Activated naive CD4-positive, alpha-beta T cell treated with anti-CD3 and anti-CD28 coated beads, Interleukin-2, amount 50 U/mL, for 16 hours (primary cell): ENCODE measurements at places on chromosomes 7 and 10.

DNA sequence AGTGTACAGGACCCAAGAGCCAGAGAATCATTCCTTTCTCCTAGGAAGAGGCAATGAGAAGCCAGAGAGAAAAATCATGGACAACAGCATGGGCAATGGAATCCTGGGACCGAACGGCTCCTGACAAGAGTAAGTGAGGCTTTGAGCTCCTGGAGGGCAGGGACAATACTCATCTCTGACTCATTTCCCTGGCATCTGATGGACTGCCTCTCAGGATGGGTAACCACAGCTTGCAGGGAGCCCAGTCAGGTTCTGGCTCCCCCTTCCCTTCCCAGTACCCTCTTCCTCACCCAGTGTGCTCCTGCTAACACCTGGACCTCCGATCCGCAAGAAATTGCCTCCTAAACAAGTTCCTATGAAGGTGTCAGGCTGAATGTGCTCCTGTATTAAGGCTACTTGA is 51.2 kb upstream of the SORCS3 start:
- no peak for DNase-seq

DNA sequence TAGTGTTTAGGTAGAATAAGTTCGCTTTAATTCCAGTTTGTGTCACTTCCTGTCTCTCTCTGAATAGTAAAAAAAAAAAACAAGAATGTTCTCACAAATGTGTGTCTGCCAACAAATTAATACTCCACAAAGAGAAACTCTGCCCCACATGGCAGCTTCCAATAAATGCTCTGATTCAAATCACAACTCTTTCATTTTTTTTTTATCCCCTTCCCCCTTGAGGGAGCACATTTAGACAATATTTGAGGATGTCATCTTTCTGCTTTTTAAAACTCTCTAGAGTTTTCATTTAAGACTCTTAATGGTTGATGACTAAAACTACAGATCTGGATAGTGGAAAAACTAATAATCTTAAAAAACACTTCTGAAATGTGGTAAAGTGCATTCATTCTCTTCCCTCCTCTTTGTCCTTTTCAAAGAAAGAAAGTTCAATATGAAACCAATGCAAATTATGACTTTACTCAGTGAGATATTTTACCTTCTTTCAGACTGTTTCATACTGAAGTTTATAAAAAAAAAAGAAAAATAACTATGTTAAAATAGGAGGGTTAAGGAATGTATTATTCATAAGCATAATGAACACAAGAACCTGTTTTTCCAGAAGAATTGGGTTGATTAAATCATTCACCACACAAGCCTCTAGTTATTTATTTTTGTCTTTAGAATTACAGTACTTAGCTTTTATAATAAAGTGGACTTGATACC is 42.3 kb downstream of the ARID5B start:
- DNase-seq = peak; percentile 36

DNA sequence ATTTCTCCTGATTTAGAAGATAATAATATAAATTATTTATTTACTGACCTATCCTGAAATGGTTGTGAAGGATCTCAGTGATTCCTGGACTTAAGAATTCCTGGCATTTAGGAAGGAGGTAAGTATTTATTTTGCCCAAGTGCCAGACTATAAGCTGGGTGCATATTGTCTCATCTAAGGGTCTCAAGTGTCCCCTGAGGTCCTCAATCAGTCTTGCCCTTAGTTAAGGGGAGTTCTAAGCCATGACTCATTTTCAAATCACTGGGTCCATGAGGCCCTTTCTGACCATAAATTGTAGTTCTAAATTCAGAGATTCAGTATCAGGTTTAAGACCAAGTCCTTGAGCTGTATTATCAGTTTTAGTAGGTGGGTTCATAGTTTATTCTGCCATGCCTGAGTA is 251.6 kb upstream of the MEOX2 start:
- DNase-seq = no peak

GRCh38 chr10:113422371-113422770 is 130.5 kb upstream of the HABP2 start:
- DNase-seq = no peak

DNA sequence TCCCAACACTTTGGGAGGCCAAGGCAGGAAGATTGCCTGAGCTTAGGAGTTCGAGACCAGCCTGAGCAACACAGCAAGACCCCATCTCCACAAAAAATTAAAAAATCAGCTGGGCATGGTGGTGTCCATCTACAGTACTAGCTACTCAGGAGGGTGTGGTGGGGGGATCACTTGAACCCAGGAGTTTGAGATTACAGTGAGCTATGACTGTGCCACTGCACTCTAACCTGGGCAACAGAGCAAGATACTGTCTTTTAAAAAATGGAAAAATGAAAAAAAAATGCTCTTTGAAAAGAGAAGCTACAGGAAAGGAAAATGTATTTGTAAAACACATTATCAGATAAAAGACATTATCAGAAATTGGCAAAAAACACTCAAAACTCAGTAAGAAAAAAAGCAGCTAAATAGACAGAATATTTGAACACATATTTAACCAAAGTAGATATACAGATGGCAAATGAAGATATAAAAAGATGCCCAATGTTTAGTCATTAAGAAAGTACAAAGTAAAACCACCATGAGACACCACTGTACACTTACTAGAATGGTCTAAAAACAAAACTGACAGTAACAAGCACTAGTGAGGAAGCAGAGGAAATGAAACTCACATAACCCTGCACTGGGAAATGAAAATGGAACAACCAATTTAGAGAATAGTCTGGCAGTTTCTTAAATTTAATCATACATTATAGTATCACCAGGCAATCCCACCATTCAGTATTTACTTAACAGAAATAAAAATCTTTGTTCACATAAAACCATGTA is 40.5 kb downstream of the NRBF2 start:
- no peak for DNase-seq

GRCh38 chr7:151890355-151891004 is 13.6 kb upstream of the PRKAG2 start:
- DNase-seq = no peak

- no peak for DNase-seq
Measured at GRCh38 chr7:155538293-155538692, 8.1 kb downstream of the CNPY1 start.

DNA sequence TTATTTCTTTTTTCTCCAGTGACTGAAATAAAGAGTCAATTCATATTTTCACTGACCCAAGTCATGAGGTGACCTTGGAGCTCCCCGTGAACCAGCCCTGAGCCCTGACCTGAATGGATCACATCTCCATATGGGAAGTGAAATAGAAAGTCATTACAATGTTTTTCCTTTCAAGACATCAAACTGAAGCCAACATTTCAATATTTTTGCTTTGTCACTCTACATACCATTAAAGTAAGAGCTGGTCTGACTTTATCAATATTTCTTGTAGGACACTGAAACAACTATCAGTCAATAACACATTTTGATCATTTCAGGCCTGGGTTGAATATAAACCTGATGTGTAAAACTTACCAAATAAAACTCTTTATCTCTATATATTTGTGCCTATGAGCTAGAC is 249.8 kb upstream of the PHF14 start:
- DNase-seq = no peak

- no peak for DNase-seq
Measured at GRCh38 chr10:12489357-12489756, 140.0 kb downstream of the CAMK1D start.

DNA sequence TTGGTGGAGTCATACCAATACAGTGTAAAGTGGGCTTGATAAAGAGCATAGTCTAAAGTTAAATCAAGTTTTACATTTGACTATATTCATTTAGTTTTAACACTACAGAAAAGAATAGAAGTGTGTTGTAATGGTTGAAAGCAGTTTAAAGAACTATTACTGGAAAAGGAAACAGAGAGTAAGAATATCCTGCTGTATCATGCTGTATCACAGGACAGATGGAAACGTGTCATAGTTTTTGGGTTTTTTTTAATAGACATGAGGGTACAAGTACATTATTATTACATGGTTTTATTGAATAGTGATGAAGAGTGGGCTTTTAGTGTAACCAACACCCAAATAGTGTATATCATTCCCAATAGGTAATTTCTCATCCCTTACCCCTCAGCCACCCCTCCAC is 944.3 kb downstream of the LRMDA start:
- no peak for DNase-seq

DNA sequence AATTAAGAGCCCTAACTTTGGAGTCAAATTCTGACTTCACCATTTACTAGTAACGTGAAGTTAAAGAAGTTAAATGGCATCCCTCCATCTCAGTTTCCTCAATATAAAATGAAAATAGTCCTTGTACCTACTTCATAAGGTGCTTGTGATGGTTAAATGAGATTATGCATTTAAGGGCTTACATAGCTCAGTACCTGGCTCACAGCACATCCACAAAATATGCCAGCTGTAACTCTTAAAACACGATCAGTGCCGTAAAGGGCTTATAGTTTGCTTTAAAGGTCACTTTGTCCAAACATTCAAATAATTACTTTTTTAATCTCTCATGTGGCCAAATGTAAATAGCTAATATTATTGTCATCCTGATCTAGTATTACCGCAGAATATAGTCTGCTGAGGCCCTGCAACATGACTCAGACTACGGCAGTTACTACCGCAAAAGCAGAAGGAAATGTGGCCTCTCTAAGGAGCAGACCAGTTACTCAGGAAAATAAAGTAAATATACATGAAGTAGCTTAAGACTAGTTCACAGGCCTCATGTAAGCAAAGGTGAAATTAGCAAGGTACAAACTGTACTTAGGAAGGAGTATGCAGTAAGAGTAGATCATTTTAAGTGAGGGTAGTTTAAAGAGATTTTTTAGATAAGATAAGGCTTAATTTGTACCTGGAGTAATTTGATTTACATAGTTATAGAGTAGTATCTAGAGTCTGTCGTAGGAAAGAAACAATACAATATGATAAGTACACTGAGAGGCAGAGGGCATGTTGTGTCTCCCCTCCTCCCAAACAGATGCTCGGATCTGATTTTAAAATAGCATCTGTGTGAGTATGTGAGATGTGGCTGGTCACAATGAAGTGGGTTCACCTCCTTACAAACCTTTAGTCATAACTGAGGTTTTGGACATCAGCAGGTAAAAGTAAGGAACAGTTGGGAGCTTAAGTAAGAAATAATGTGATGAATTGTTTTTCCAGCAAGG is 13.1 kb downstream of the CASP2 start:
- DNase-seq = no peak
